ENCODE measurements at places on chromosomes 7 and 10.

DNA sequence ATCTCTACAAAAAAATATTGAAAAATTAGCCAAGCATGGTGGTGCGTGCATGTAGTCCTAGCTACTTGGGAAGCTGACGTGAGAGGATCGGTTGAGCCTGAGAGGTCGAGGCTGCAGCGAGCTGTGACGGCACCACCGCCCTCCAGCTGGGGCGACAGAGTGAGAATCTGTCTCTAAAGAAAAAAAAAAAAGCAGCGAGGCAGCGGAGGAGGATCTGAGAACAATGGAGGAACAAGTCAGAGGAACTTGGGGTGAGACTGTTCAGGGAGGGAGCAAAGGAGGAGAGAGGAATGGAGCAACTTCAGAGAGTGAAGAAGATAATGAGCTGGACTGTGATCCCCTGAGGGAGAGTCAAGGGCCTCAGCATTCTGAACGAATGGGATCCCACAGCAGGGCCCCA is 85.4 kb downstream of the MKX start:
- DNase-seq = no peak

GRCh38 chr7:142319970-142320369 is 62.1 kb upstream of the PRSS58 start:
- peak; percentile 36 for DNase-seq

DNA sequence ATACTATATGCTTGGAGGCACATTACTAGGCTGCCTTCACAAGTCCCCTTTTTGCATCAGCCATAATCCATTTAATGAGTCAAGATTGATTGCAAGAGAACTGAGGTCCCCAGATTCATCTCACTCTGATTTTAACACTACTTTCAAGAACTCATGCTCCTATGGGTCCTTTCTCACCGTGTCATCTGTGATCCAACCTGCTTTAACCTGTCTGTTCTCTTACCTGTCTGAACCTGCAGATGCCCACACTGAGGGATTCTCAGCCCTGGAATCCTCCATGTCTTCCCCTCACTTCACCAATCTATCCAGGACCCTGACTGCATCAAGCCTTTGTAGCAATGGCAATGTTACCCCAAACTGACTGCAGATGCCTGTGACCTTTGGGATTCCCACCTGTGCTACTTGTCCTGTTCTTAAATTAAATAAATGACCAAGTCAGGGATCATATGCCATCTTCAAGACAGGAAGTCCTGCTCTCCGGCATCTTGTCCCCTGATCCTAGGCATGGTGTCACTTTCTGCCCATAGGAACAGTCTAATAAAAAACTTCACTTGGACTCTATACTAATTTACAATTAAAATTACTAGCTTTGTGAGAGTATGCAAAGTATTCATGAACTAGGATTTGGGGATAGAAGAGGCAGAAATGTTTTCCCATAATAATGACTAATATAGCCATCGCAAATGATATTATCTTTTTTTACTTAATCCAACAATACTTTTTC is 25.9 kb upstream of the GOT1 start:
- no peak for DNase-seq

DNA sequence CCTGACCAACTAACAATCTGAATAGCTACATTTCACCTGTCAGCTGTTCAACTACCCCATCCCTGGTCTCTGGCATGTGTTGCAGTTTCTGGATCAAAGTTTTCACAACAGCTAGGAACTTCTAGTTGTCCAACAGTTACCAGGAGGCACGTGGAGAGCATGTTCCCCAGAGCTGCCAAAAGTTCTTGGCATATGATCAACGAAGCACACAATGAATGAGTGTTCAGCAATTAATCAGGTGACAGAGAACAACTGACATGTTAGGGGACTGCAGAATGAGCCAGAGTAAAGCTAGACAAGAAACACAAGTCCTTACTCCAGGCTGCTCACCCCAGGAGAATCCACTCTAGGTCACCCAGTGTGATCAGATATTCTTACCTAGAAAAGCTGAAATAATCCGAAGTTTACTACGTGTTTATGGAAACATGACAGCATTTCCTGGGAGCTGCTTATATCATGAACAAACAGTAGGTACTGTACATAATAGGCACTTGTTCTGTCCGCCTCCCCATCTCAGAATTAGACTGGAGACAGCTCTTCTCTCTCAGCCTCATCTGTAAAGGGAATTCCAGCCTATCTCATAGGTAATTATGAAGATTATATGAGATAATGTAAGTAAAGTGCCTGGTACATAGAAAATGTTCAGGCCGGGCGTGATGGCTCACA is 50.6 kb downstream of the ZNF438 start:
- DNase-seq = no peak

DNA sequence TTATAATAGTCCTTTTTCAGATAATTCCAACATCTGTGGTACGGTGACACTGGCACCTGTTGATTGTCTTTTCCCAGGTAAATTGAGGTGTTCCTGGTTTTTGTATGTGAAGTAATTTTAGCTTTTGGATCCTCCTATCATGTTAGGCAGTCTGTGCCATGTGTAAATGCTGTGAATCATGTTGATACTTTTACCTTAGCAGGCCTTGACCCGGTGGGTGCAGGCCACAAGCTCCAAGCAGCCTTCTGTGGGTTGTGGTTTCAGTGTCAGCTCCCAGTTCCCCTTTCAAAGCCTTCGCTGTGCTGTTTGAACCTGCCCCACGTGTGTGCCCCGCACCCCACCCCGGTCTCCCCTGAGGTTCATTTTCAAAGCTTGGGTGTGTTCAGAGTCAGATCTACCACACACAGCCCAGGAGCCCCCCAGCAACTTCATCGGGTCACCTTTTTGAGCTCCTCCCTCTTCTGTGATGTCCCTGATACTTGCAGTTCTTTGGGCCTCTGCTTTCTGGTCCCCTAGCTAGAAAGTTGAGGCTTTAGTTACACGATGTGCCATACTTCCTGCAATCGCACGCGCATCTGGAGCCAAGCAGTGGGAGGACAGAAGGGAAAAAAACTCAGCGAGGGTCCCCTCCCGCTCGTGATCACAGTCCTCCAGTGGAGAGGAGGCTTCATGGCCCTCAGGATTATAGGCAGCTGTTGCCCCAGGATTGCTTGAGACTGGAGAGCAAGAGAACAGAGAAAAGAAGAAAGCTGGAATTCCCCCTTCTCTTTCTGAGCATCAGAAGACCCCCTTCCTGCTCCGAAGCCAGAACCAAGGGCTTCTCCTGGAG is 8.7 kb upstream of the BHLHA15 start:
- peak; percentile 81 for DNase-seq

GRCh38 chr7:20307119-20307518 is 23.6 kb upstream of the ITGB8 start:
- DNase-seq = no peak

GRCh38 chr10:102188298-102188940 is 36.2 kb downstream of the NOLC1 start:
- DNase-seq = no peak

DNA sequence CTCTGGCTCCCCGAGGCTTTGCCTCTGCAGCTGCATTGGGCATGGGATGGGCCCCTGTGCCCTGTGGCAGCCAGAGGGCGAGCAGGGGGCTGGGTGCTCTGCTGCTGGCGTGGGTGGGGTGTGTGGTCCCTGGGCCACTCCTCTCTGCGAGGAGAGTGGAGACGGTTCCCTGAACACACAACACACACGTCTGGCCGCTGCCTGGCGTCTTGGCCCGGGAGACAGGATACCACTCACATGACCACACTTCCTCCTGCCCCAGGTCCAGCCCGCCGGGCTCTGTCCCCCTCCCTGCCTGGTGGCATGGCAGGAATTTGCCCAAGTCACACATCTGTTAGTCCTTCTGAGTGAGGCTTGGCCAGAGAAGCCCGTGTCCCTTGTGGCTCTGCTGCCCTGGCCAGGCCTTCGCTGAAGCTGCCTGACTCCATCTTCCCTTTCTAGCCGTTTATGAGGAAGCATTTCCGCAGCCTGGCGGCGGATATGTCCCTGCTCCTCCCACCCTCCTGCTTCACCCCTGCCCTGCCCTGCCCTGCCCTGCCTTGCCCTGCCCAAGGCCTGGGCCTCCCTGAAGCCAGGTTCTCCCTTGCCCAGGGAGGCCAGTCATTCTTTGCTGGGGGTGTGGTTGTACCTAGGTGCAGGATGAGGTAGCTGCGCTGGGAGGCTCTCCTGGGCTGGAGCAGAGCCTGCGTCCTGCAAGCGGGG is 3.0 kb downstream of the BRI3 start:
- no peak for DNase-seq

GRCh38 chr10:11036424-11037011 is 18.8 kb downstream of the CELF2 start:
- no peak for DNase-seq

DNA sequence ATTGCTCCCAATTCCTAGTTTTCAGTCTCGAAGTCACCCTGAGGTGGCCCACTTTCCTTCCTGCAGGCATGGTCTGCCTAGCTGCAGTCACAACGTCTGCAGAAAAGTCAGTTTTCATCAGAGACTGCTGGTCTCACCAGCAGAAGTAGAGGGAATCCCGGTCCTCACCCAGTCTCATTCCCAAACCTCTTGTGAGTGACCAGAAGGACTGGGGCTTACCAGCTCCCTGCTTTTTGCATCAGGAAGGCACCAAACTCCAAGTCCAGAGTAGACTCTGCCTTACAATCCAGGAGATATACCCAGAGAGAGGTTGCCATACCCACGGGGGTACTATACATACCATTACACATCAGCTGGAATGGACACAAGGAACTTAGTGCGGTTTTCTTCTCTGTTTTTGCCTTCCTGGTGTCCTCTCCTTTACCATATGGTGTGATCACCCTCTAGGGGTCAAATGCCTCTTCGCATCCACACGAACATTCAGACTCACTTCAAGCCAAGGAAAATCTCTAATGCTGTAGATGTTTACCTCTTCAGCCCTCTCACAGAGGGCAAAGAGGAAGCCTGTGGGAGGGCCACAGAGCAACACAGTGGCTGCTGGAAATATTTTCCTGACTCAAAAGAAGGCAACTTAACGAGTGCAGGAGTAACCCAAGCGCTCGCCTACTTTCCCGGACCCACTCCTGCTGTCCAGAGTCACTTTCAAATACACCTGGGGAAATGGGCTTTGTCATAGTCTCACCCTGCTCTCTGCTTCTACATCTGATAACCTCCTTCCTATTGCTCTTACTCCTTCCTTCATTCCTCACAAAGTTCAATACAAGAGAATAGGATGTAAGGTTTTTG is 220.9 kb downstream of the C7orf25 start:
- DNase-seq = no peak

GRCh38 chr7:146654048-146654447 is 537.4 kb downstream of the CNTNAP2 start:
- DNase-seq = no peak

DNA sequence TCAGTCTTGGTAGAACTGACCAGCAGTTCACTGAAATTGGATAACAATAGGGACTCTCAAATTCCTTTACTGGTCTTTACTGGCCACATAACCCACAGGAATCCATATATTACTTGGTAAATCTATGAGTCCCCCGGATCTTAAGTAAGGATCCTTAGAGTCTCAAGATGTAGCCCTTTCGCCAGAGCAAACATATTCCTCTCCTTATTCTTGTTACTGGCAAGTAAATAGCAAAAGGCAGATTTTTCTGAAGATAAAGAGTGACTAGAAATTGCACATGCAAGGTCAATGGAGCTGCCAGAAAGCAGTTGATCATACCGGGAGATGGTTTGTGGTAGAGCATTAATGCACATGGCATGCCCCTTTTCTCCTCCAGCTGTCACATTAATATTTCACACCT is 283.0 kb downstream of the HDAC9 start:
- no peak for DNase-seq

DNA sequence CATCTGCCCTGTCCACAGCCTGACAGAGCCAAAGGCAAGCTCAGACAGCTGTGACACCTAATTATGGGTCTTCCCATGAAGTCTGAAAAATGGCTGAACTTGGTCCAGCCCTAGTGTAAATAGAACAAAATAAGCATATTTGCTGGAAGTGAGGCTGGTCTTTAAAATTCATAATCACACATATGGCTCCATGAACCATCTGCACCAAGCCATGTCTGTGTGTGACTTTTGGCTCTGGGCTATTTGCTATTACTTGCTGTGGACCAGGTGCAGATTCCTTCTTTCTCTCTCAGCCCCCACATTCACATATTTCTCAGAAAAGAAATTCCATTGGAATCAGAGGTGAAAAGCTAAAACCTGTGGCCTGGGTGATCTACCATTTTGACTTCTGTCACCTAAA is 175.9 kb downstream of the PDE1C start:
- DNase-seq = no peak

GRCh38 chr7:48111596-48111995 is 22.5 kb downstream of the UPP1 start:
- DNase-seq = no peak

Data from CD4-positive, alpha-beta T cell treated with Interleukin-1 beta for 1 hour (primary cell).